ENCODE measurements at places on chromosomes 3 and 15.

DNA sequence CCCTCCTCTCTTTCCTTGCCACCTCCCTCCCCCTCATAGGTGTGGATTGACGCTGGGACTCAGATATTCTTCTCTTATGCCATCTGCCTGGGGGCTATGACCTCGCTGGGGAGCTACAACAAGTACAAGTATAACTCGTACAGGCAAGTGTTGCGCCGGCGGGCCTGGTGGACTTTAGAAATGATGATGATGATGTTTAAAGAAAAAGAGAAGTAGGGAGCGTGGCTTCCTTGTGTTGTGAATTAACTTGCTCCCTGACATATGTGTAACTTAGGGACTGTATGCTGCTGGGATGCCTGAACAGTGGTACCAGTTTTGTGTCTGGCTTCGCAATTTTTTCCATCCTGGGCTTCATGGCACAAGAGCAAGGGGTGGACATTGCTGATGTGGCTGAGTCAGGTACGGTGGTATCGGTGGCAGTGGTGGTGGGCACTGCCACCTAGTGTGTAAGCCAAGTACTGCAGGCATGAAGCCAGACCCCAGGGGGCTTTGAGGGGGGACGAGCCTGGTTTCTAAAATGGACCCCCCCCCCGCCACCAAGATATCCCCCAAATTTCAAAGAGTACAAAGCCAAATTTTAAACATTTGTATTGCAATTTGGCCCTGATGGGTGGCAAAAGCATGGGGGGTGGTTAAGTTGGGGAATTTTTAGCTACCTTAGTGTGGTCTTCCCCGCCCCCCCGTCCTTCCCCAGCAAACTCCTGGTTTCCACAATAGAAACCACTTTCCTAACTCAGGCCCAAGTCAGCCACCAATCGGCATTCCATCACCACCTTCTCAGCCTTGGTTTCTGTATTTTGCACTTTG, 65.6 kb downstream of the SLC6A6 start:
- DNase-seq: no peak

- no peak for DNase-seq
Observed at GRCh38 chr3:165919284-165919683, 82.1 kb upstream of the BCHE start.

DNA sequence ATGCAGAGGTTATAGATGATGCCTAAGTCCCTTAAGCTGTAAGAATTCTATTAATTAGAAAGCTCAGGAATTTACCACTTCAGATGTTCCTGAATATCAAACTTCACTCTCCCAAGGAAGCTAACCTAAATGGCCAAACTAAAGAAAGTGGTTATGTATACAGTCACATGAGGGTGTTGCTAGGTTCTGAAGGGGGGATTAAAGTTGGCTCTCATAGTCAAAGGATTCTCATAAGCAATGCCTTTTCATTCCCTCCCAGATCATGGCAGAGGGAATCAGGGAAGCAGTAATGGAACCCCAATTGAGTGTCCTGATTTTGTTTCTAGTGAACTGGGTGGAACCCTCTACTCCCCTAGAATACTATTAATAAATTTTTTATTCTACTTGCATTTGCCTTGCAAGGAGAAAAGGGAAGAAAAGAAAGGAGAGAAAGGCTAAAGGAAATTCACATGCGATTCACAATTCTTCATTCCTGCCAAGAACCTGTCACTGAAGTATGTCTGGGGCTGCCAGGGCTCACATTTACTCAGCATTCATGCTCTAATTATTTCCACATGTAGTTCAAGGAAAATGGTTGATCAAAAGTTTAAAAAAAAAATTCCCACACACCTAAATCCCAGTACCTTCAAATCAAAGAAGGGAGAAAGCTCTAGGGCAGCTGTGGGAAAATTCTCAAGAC, 25.1 kb downstream of the FSTL1 start:
- no peak for DNase-seq

DNA sequence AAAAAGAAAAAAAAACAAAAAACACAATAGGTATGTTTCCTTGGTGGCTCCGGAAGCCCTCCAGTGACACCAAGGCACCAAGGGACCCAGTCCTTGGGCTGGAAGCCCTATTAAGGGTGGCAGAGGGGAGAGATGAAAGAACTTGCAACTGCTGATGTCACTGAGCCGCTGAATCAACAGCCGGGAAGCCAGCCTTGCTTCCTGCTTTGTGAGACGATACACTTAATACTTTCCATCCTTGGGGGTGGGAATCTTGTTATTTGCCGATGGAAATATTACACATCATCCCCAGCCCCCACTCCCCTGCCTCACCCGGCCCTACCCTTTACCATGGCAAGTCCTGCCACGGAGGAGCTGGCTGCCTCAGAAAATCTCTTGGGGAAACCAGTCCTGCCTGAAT, 5.6 kb upstream of the ISLR2 start:
- no peak for DNase-seq

- DNase-seq: no peak
Observed at GRCh38 chr15:40162552-40162951, 1.7 kb downstream of the BUB1B start.

DNA sequence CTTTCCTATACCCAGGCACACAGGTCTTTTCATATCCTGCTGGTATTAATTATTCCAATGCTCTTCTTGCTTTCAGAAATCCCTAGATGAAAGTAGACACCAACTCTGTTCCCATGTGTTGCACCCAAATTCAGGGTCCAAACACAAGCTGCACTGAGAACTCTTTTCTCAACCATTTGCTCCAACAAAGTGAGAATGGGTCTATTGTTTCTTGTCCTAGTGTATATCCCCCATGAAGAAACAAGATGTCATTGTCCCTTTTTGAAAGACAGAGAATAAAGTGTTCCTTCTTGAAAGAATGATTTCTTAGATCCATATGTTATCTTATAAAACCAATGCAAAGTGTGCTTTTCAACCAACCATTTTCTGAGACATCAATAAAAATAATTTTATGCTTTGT, 353.7 kb downstream of the CNTN6 start:
- DNase-seq: no peak

DNA sequence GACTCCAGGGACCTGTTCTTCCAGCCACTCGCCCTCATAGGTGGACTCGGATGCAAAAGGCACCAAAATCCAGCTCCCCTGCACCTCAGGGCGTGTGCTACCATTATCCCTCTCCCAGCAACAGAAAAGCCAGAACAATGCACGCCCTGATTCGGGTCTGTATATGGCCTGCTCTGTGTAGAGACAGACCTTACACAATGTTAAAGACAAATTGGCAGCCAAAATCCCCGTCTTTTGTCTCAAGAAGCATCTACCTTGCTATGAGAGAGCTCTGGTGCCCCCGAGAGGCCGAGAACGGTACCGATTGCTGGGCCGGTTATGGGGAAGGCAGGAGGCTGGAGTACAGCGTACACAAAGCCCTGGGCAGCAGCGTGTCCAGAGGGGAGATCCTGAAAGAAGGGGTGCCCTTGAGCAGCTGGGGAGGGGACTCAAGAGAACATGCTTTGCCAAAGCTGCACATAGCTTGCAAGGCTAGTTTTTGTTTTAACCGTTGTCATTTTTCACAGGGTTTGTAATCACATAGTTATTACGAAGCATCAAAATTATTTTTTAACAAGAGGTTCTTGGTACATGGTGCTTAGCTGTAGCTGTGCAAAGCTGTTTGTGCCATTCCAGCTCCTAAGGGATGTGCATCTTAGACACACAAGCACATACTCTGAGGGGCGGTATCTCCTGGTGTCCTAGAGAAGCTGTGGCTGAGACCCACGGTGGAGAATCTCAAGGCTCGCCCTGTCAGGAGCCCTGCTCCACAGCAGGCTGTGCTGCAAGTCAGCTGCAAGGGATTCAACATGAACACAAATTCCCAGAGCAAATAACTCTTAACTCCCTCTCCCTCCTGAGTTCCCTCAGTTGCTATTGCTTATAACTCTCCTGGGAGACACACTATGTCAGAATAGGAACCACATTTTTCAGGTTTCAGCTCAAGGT, 461.5 kb upstream of the PPP2R3A start:
- DNase-seq: peak; percentile 28

Data from HCT116 (cell line).